Stimulated activated CD4-positive, alpha-beta T cell treated with anti-CD3 and anti-CD28 coated beads, TNF-alpha, amount 100 ng/mL, for 4 hours (primary cell): ENCODE measurements at places on chromosomes 11 and 22.
A peak's percentile ranks its signal among the peaks of the same experiment; 100 is the strongest.

DNA sequence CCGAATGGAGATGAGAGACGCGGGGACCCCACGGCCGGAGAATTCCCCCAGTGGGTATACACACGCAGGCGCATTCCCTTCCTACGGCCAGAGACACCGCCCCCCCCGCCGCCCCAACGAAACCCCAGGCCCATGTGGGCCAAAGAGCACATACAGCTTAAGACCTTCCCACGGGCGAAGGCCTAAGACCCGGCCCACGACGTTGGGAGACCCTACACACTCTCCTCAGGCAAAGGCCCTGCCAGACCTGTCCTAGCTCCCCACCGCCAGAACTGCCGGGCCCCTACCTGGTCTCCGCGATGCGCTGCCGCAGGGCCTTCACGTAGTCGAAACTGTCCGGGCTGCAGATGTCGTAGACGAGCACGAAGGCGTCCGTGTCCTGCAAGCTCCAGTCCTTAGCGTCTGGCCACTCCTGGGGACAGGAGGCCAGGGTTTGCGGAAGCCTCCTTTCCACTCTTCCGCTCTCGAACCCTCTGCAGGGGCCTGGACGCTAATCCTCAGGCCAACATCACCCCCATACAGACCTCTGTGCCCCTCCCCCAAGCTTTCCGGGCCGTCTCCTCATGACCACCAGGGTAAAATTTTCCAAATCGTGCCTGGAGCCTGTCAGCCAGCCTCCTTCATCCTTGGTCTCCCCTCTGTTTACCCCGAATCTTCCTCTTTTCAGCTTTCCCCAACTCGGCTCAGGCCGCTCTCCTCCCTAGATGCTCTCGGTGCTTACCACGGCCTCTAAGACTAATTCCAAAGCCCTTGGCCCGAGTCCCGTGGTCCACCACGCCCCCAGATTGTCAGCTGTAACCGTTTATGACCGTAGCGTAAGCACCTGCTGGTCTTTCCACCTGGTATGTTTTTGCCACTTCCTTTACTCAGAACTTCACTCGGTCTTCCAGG lies 1.7 kb downstream of the RASL10A start:
- DNase-seq, result no peak

DNA sequence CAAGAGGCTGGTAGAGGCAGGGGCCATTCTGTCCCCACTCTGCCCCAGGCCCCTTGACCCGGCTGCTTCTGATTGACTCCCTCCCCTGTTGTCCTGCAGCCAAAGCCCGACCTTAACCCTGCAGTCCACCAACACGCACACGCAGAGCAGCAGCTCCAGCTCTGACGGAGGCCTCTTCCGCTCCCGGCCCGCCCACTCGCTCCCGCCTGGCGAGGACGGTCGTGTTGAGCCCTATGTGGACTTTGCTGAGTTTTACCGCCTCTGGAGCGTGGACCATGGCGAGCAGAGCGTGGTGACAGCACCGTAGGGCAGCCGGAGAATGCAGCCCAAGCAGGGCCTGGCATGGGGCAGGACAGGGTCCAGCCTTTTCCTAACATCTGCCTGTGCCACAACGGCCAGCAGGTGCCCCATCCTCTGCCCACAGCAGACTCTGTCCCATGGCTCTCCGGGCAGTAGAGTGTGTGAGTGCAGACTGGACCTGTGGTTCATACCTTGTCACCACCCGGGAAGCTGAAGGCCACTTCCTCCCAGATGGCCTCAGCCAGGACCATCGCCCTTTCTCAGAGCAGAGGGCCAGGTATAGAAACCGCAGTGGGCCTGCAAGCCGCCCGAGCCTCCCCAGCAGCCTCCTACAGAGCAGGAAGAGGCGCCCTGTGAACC lies 26.8 kb upstream of the MGAT3 start:
- DNase-seq, result no peak

DNA sequence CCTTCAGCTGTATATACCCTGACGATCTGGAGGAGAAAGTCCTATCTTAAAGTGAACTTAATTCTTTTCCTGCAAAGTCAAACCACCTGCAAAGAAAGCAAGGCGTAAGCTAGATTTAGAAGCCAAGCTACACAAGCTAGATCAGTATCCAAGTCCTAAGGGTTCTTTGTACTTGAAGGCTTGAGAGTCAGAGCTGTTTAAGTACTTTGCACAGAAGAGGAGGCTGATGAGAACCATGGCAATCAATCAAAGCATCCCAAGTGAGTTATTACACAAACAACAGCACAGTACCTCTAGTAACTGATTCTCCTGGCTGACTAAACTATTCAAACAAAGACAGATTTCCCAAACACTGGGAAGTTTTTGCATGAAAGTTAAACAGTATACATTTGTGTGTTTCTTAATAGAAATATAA lies 1.9 kb downstream of the CDON start:
- DNase-seq, result no peak

- DNase-seq, result no peak
Observed at GRCh38 chr11:122102426-122102825, 13.6 kb downstream of the BLID start.

- DNase-seq, result no peak
Observed at GRCh38 chr11:57630171-57630570, 19.5 kb downstream of the YPEL4 start.

DNA sequence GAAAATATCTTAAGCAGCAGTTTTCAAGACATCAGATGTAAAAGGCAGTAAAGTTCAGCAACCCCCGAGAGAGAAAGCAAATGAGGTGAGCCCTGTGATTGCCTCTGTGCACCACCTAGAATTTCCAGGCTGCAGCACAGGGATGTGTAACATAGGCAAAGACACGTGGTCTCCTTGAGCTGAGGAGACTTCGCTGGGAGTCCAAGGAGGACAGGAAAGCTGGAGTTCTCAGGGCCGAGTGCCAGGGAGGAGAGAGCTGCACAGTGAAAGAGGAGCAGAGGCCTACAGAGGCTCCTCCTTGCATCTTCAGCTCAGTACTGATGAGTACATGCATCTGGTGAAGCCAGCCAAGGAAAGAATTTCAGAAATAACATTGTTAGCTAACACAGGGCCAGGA lies 17.6 kb upstream of the TOLLIP start:
- DNase-seq, result no peak

- DNase-seq, result no peak
Observed at GRCh38 chr22:32528316-32528715, 53.7 kb downstream of the FBXO7 start.

GRCh38 chr11:119315131-119316015 lies 1.6 kb downstream of the MCAM start:
- DNase-seq, result peak; percentile 50

- DNase-seq, result no peak
Observed at GRCh38 chr11:76770642-76771445, 12.3 kb upstream of the TSKU start.

GRCh38 chr22:25410849-25411248 lies 153.6 kb upstream of the GRK3 start:
- no peak for DNase-seq

- no peak for DNase-seq
Observed at GRCh38 chr11:58787903-58788302, 56.2 kb upstream of the GLYAT start.

- no peak for DNase-seq
Observed at GRCh38 chr11:15926071-15926470, 430.3 kb downstream of the SOX6 start.

GRCh38 chr11:123740787-123741158 lies 687 bp downstream of the ZNF202 start:
- no peak for DNase-seq
